Activated CD4-positive, alpha-beta T cell treated with anti-CD3 and anti-CD28 coated beads, Interleukin-2, amount 10 ng/mL, durations not matched to agents 7 days and 5 days (primary cell): ENCODE measurements at places on chromosomes 6 and 20. TPM values are rescaled to one million over a fixed set of nuclear protein-coding genes. Genes with fewer than 3 reads are reported as not detected.

Gene SLC22A1
- 0.67 TPM for total RNA-seq

Gene CPXM1
- total RNA-seq, result 0.12 TPM

Gene EDN1
- total RNA-seq, result not detected

Gene PTGIS
- total RNA-seq, result 0.40 TPM

Gene CYP39A1
- total RNA-seq, result not detected

Gene RBM24
- total RNA-seq, result not detected

Gene HEBP2
- total RNA-seq, result 11.7 TPM
